ENCODE measurements at places on chromosomes 1 and 21. TPM values are rescaled to one million over a fixed set of nuclear protein-coding genes. Genes with fewer than 3 reads are reported as not detected.

DNA sequence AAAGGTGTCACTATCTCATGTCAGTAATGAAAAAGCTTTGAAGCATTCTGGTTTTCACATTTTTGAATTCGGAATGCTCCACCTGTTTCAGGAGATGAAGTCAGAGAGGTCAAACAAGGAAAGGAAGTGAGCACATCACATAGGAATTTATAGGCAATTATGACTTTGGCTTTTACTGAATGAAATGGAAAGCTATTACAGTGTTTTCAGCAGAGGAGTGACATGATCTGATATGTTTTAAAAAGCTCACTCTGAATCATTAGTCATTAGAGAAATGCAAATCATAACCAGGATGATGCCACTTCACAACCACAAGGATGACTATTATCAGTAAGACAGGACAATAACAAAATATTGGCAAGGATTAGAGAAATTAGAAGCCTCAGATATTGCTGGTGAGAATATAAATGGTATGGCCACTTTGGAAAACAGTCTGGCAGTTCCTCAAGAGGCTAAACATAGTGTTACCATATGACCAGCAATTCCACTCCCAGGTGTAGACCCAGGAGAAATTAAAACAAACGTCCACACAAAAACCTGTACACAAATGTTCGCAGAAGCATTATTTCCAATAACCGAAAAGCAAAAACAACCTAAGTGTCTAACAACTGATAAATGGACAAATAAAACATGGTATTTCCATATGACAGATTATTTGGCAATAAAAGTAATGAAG lies 7.5 kb downstream of the TAF1A start:
- peak overlapping the region; percentile 10 for H3K27ac ChIP-seq
- peak; percentile 8 for DNase-seq
- H3K4me3 ChIP-seq: no peak overlapping the region
- no peaks in the 10 kb centered on the region for H3K27me3 ChIP-seq

The AMY1A gene
- total RNA-seq: not detected

- H3K4me1 ChIP-seq: peaks cover 6% of the 10 kb centered on the region
- H3K4me3 ChIP-seq: no peak overlapping the region
- DNase-seq: no peak
- peaks cover 42% of the 10 kb centered on the region for H3K27me3 ChIP-seq
- H3K27ac ChIP-seq: no peak overlapping the region
- H3K36me3 ChIP-seq: no peaks in the 10 kb centered on the region
These were observed 160.2 kb upstream of the COA6 start for GRCh38 chr1:234212764-234213657.

DNA sequence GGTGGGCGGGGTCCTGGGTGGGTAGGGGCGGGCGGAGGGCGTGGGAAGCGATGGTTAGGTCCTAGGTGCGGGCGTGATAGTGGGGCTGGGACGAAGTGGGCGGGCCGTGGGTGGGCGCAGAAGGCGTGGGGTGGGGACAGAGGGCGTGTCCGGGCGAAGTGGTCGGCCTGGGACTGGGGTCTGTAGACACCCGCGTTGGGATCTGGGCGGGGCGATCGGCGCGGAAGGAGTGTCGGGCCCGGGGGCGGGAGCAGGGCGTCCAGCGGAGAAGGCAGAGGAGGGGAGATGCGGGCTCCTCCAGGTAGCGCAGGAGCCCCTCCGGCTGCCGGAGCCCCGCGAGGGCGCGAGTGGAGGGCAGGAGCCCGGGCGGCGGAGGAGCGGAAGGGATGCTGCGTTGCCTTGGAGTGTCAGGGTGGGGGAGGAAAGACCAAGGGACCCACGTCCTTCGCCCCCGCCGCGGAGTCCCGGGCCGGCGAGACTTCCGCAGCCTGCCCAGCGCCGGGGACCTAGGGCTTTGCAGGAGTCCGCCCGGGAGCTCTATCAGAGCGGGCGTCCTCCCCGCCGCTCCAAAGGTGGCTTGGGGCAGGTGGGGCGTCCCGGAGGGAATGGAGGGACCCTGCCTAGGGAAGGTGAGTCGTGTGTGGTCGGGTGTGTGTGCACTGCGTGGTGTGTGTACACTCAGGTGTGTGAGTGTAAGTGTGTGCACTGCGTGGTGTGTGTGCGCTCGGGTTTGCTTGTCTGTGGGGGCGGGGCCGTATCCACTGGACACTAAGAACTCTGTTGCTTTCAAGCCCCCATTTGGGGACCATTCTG lies 27.0 kb upstream of the PRSS38 start:
- no peak overlapping the region for H3K27ac ChIP-seq
- H3K4me3 ChIP-seq: peak overlapping the region; percentile 64
- H3K36me3 ChIP-seq: no peaks in the 10 kb centered on the region
- H3K4me1 ChIP-seq: peaks cover 28% of the 10 kb centered on the region

GRCh38 chr1:244796719-244797406 lies 38.6 kb upstream of the COX20 start:
- no peak overlapping the region for H3K4me3 ChIP-seq
- H3K36me3 ChIP-seq: no peaks in the 10 kb centered on the region
- H3K27me3 ChIP-seq: no peaks in the 10 kb centered on the region
- no peaks in the 10 kb centered on the region for H3K4me1 ChIP-seq
- peak; percentile 50 for DNase-seq

GRCh38 chr1:118588566-118588965 lies 399.6 kb downstream of the TBX15 start:
- H3K27me3 ChIP-seq: no peaks in the 10 kb centered on the region
- no peak for DNase-seq
- H3K27ac ChIP-seq: no peak overlapping the region

The SYCP1 gene
- total RNA-seq: not detected

GRCh38 chr1:34379911-34380310 lies 203.2 kb downstream of the C1orf94 start:
- no peak for DNase-seq
- no peak overlapping the region for H3K4me3 ChIP-seq
- H3K27me3 ChIP-seq: no peaks in the 10 kb centered on the region
- no peaks in the 10 kb centered on the region for H3K36me3 ChIP-seq
- no peak overlapping the region for H3K27ac ChIP-seq

GRCh38 chr1:93734999-93735398 lies 53.4 kb upstream of the BCAR3 start:
- H3K4me3 ChIP-seq: no peak overlapping the region
- H3K27me3 ChIP-seq: no peaks in the 10 kb centered on the region
- peak overlapping the region; percentile 96 for H3K27ac ChIP-seq
- peaks cover 79% of the 10 kb centered on the region for H3K4me1 ChIP-seq
- H3K36me3 ChIP-seq: no peaks in the 10 kb centered on the region

DNA sequence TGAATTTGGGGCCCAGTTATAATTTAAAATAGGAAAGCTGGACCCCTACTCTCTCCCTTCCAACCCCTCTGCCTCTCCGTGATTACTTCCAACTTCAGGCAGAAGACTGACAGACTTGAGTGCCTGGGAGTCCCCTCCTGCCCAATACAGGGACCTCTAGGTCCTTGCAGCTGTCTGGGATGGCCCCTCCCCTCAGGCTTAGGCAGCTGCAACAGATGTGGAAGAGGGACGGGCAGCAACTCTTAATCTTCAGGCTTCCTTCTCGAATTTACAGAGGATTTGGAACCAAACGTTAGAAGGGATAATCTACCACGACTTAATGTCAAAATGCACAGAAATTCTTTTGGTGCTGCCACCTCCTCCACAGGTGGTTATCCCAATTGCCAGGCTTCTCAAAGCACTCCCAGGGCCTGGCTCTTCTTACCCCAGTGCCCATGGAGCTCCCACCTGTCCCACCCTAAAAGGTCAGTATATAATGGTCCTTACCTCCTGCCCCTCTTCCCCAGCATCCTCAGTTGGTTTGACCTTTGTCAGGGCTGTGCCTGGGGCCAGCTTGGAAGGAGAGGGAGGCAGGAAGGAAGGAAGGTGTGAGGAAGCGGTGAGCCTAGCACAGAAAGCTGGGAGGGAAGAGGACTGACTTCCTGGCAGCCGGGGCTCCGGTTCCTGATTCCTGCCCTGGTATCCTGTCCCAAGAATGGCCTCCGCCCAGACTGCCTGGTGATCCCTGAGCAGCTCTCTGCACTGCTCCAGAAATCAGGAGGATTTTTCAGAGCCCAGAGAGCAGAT lies 2.8 kb downstream of the PEA15 start:
- H3K27me3 ChIP-seq: no peaks in the 10 kb centered on the region
- peaks cover 75% of the 10 kb centered on the region for H3K36me3 ChIP-seq
- H3K27ac ChIP-seq: peak overlapping the region; percentile 99
- H3K4me1 ChIP-seq: peaks cover 47% of the 10 kb centered on the region
